ENCODE measurements at places on chromosomes 2 and 18. TPM values are rescaled to one million over a fixed set of nuclear protein-coding genes. Genes with fewer than 3 reads are reported as not detected.

The TACR1 gene
- 1.00 TPM for total RNA-seq

The SLC11A1 gene
- total RNA-seq: 1.5 TPM

The ERFE gene
- 1.7 TPM for total RNA-seq

The CLIP4 gene
- total RNA-seq: 35.7 TPM

The TRIM43 gene
- 1.1 TPM for total RNA-seq

The EDAR gene
- total RNA-seq: not detected

The OXER1 gene
- 0.18 TPM for total RNA-seq

The HSBP1L1 gene
- total RNA-seq: 2.3 TPM

The MEP1B gene
- total RNA-seq: 0.54 TPM
